Activated naive CD8-positive, alpha-beta T cell treated with anti-CD3 and anti-CD28 coated beads, Interleukin-2, amount 10 ng/mL, durations not matched to agents 7 days and 5 days (primary cell): ENCODE measurements at places on chromosomes 6 and 20. TPM values are rescaled to one million over a fixed set of nuclear protein-coding genes. Genes with fewer than 3 reads are reported as not detected.

The TJAP1 gene
- total RNA-seq: 42.7 TPM

The MMP24 gene
- total RNA-seq: 0.20 TPM

The RBPJL gene
- total RNA-seq: not detected

The EDN3 gene
- 0.39 TPM for total RNA-seq

The ATP6V1G2 gene
- total RNA-seq: 5.5 TPM

The C20orf204 gene
- 9.8 TPM for total RNA-seq

The ADTRP gene
- 2.3 TPM for total RNA-seq

The NOX3 gene
- total RNA-seq: not detected

The CBLN4 gene
- not detected for total RNA-seq

The IL17A gene
- not detected for total RNA-seq

The SLC4A11 gene
- 2.4 TPM for total RNA-seq

The LPA gene
- total RNA-seq: not detected

The RSPO3 gene
- total RNA-seq: not detected

The BACH2 gene
- total RNA-seq: 61.7 TPM

The EPB41L1 gene
- total RNA-seq: 0.62 TPM

The LAMA2 gene
- total RNA-seq: not detected

The SAMD5 gene
- not detected for total RNA-seq

The ISM1 gene
- total RNA-seq: 2.3 TPM

The MCUR1 gene
- total RNA-seq: 18.4 TPM

The RNGTT gene
- total RNA-seq: 20.1 TPM

The ECT2L gene
- not detected for total RNA-seq

The TRIM15 gene
- not detected for total RNA-seq

The MEP1A gene
- total RNA-seq: not detected
